ENCODE measurements at places on chromosomes 1 and 21.
A peak's percentile ranks its signal among the peaks of the same experiment; 100 is the strongest.

GRCh38 chr1:116785006-116785405 lies 30.8 kb downstream of the CD2 start:
- DNase-seq, result no peak

GRCh38 chr1:9759939-9760338 lies 63.8 kb downstream of the CLSTN1 start:
- no peak for DNase-seq

DNA sequence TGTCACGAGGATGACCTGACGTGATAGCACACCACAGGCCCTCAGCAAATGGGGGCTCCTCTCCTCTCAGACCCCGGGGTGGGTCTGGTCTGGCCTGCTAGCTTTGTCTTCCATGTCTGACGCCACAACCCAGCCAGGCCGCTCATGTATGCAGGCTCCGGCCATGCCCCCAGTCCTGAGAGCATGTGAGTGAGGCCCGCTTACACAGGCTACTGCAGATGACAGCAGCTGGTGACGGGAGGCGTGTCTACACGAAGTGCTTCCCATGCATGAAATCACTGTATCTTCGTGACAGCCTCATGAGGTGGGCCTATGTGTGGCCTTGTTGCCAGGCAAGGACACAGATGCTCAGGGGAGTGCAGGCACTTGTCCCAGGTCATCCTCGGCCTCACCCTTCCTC lies 16.4 kb downstream of the WNT4 start:
- no peak for DNase-seq

GRCh38 chr1:921011-921837 lies 2.5 kb upstream of the SAMD11 start:
- DNase-seq, result peak; percentile 29

GRCh38 chr1:186869526-186870228 lies 40.9 kb downstream of the PLA2G4A start:
- DNase-seq, result no peak

GRCh38 chr1:78483903-78484302 lies 6.9 kb upstream of the PTGFR start:
- no peak for DNase-seq

GRCh38 chr1:55604179-55604578 lies 389.0 kb upstream of the USP24 start:
- DNase-seq, result no peak

DNA sequence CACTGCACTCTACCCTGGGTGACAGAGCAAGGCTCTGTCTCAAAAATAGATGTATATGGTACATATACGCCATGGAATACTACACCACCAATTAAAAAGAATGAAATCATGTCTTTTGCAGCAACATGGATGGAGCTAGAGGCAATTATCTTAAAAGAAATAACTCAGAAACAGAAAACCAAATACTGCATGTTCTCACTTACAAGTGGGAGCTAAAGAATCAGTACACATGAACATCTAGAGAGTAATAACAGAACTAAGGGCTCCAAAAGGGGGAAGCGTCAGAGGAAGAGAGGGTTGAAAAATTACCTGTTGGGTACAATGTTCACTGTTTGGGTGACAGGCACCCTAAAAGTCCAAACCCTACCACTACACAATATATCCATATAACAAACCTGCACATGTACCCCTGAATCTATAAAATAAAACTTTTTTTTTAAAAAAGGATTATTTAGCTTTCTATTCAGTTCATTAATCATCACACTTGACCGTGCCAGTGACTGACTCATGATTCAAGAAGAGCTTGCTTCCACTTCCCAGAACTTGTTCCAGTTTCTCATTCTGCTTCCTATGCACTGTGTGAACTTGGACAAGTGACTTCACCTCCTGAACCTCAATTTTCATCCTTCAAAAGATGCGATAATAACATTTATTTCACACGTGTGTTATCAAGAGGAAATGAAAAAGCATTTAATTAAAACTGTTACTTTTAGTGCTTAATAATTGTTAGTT lies 109.6 kb downstream of the PLPP3 start:
- DNase-seq, result no peak

GRCh38 chr1:44409757-44410156 lies 4.7 kb downstream of the RNF220 start:
- DNase-seq, result no peak

GRCh38 chr1:37721565-37721964 lies 29.2 kb downstream of the CDCA8 start:
- DNase-seq, result no peak

DNA sequence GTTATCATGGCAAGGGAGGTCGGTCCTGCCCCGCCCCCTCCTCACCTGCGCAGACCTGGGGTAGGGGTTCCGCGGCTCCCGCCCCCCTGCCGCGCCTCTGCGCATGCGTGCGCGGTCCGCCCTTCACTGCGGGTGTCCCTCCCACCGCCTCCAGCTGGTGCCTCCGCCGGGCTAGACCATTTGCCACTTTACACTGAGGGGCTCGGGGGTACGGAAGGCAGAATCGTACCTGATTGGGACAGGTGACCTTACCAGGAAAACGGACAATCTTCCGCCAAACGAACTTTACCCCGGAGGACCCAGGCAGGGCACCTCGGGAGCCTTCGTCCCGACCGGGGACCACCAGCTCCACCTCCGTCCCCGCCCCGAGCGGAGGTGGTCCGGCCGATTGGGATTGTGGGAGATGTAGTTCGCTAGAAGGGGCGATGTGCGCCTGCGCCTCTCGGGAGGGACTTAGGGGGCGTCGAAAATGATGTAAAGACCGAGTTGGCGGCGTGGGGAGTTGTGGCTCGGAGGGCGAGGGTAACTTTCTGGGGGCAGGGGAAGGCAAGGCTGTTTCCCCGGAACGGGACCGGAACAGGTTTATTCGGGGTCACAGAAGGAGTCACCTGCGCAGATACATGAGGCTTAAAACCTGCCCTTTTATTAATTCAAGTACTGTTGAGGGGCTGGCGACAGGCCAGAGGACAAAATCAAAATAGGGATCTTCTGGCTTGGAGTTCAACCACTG lies at the start of gene DNAJC28:
TSS of gene DNAJC28 (minus strand) at position 344 of the 730 bp plus-strand sequence. CDS start 2,323 bp downstream, outside the sequence.
- peak; percentile 83 for DNase-seq

DNA sequence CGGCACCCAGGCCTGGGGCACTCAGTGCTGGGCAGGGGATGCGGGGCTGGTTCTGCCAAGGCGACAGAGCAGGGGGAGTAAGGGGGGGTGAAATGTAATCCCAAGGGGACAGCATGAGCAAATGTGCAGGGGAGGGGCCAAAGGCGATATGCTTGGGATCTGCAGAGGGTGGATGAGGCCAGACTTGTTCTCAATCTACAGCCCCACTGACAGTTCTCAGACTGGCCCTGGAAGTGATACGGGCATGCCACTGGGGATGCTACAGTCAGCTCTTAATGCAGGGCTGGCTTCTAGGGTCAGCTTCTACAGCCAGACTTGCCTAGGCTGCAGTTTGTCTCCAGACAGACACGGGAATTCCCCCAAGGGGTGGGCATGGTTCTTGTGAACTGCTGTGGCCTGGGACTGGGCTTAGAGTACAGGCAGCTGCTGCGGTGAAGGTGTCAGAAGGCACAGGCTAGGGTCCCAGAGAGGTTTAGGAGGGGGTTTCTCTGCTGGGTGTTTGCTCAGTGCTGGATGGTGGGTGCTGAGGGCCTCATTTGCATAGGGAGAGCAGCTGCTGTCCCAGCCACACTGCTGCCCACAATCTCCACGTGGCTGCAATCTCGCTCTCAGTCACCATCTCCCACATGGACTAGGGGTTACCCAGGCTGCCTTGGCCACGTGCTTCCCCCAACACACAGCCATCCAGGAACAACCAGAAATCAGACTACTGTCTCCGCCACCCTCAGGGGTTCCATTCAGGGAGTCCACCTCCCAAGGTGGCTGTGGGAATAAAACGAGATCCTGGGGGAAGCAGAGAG lies 190.1 kb downstream of the HIVEP3 start:
- DNase-seq, result no peak

GRCh38 chr1:110208916-110209645 lies 1.0 kb upstream of the KCNC4 start:
- no peak for DNase-seq
